ENCODE measurements at places on chromosomes 7 and 10. TPM values are rescaled to one million over a fixed set of nuclear protein-coding genes. Genes with fewer than 3 reads are reported as not detected.

DNA sequence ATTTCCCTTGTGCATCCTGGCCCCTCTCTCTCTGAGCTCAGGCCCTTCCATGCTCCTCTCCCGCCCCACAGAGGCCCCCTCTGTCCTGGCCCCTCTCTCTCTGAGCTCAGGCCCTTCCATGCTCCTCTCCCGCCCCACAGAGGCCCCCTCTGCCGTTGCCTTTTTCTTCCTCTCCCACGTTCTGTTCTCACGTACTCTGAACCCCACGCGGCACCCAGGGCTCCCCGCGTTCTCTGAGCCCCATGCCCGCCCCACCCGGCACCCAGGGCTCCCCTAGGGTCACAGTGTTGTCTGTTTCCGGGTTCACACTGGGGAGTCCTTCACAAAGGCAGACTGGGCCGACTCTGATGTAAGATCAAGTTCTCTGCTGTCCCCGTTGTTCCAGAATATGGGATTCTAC lies 336.8 kb downstream of the DNAJB6 start:
- no peaks in the 10 kb centered on the region for H3K4me1 ChIP-seq
- H3K27ac ChIP-seq: no peak overlapping the region
- H3K27me3 ChIP-seq: no peaks in the 10 kb centered on the region
- no peaks in the 10 kb centered on the region for H3K36me3 ChIP-seq
- no peak overlapping the region for H3K4me3 ChIP-seq
- no peak for DNase-seq

GRCh38 chr10:110456046-110456445 lies 41.7 kb upstream of the DUSP5 start:
- DNase-seq: peak; percentile 62
- H3K4me3 ChIP-seq: no peak overlapping the region
- no peaks in the 10 kb centered on the region for H3K27me3 ChIP-seq

The WNT8B gene
- not detected for total RNA-seq

DNA sequence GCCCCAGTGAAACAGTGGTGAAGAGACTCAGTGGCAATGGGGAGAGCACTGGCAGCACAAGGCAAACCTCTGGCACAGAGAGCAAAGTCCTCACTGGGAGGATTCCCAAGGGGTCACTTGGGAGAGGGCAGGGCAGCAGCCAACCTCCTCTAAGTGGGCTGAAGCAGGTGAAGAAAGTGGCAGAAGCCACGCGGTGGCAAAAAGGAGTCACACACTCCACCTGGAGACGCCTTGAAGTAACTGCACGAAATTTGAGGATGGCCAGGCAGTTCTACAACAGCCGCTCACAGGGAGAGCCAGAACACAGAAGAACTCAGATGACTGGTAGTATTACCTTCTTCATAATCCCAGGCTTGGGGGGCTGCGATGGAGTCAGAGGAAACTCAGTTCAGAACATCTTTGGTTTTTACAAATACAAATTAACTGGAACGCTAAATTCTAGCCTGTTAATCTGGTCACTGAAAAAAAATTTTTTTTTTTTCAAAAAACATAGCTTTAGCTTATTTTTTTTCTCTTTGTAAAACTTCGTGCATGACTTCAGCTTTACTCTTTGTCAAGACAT lies 574 bp upstream of the IL6 start:
- DNase-seq: peak; percentile 84
- peak overlapping the region; percentile 93 for H3K27ac ChIP-seq
- H3K36me3 ChIP-seq: peaks cover 9% of the 10 kb centered on the region
- H3K27me3 ChIP-seq: no peaks in the 10 kb centered on the region
- H3K4me3 ChIP-seq: peak overlapping the region; percentile 84

The MMP21 gene
- not detected for total RNA-seq

The ANKRD30A gene
- total RNA-seq: not detected

DNA sequence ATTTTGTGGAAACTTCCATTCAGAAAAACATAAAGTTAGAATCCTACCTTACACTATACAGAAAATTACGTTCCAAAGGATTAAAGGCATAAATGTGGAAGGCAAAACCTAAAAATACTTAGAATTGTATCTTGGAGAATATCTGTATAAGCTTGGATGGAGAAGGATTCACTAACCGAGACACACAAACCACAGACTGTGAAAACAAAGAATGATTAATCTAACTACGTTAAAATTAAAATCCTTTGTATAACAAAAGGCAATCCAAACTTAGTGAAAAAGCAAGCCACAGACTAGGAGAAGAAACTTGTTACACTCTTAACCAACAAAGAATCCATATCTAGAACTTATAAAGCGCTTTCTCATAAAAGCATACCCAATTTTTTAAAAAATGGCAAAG lies 678.8 kb downstream of the INHBA start:
- no peak overlapping the region for H3K27ac ChIP-seq
- H3K4me1 ChIP-seq: peaks cover under 1% of the 10 kb centered on the region
- H3K36me3 ChIP-seq: no peaks in the 10 kb centered on the region
- no peaks in the 10 kb centered on the region for H3K27me3 ChIP-seq
- no peak overlapping the region for H3K4me3 ChIP-seq
- DNase-seq: no peak

DNA sequence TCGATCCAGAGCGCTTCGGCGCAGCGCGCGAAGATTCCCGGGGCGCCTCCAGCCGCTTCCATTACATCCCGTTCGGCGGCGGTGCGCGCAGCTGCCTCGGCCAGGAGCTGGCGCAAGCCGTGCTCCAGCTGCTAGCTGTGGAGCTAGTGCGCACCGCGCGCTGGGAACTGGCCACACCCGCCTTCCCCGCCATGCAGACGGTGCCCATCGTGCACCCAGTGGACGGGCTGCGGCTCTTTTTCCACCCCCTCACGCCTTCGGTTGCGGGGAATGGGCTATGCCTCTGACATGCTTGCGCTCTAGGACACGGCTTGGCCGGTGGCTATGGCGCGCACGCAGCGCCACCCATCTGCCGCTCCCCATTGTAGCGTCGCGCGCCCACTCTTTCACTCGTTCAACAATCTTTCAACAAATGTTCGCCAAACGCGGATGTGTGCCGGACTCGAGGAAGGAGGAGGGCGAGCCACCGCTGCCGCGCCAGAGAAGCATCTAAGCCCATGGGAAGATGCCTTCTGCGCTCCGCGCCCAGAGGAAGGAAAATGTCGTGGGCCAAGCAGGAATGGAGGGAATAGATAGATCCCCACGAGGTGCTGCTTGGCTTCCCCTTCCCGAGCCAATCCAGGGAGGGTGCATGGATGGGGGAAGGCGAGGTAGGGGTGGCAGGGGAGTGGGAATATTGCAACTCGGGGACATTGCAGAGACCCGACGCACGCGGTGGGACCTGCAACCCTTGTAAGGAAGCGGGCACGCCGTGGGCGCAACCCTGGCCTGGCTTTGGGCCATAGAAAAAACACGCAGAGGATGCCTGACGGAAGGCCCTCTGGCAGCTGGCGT lies 5.1 kb upstream of the CYP26A1 start:
- no peak overlapping the region for H3K27ac ChIP-seq
- peak; percentile 73 for DNase-seq
- H3K27me3 ChIP-seq: peaks cover 21% of the 10 kb centered on the region
- no peak overlapping the region for H3K4me3 ChIP-seq
- peaks cover 26% of the 10 kb centered on the region for H3K4me1 ChIP-seq
- H3K36me3 ChIP-seq: peaks cover 23% of the 10 kb centered on the region

DNA sequence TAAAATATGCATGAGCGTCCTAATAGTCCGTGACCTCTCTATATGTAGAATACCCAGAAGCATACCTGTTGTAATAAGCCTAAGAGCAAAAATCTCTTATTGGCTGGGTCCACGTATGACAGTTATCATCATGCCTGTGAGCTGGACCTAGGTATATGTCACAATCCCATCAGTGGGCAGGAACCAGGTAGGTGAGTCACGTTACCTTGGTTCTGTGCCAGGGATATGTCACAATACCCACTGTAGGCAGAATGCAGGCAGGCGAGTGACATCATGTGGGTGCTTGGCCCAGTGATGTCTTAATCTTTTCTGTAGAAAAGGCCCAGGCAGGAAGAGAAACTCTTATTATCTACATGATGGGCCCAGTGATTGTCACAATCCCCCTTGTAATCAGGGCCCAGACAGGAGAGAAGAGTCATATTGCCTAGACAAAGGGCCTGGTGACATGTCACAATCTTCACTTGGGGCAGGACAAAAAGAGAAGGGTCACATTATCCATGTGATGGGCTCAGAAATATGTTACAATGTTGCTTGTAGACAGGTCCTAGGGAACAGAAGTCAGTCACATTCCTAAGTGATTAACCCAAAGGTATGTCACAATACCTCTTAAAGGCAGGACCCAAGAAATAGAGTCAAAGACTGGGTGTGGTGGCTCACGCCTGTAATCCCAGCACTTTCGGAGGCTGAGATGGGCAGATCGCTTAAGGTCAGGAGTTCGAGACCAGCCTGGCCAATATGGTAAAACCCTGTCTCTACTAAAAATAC lies 12.9 kb upstream of the ZNF736 start:
- no peaks in the 10 kb centered on the region for H3K4me1 ChIP-seq
- no peak overlapping the region for H3K27ac ChIP-seq
- no peaks in the 10 kb centered on the region for H3K27me3 ChIP-seq
- H3K36me3 ChIP-seq: no peaks in the 10 kb centered on the region

The MRC1 gene
- total RNA-seq: 0.12 TPM

DNA sequence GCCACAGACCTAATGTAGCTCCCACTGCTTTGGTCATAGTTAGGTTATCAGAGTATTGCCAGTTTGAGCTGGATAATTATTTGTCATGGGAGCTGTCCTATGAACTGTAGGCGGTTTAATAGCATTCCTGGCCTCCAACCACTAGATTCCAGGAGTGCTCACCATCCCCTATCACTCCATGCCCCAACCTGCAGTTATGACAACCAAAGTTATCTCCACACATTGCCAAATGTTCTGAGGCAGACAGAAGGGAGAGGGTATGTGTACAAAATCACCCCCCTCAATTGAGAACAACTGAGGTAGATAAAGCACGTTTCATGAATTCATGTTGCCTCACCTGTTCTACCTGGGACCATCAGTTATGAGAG lies 119.0 kb upstream of the CACUL1 start:
- no peak overlapping the region for H3K4me3 ChIP-seq
- H3K27ac ChIP-seq: no peak overlapping the region
- H3K27me3 ChIP-seq: peaks cover 2% of the 10 kb centered on the region
- H3K36me3 ChIP-seq: no peaks in the 10 kb centered on the region
- DNase-seq: no peak
- H3K4me1 ChIP-seq: peaks cover 10% of the 10 kb centered on the region
